ENCODE measurements at places on chromosomes 4 and X.
A peak's percentile ranks its signal among the peaks of the same experiment; 100 is the strongest.

- H3K4me1 ChIP-seq: no peaks in the 10 kb centered on the region
- no peak overlapping the region for H3K27ac ChIP-seq
- H3K36me3 ChIP-seq: no peaks in the 10 kb centered on the region
- H3K4me3 ChIP-seq: no peak overlapping the region
- no peaks in the 10 kb centered on the region for H3K27me3 ChIP-seq
- no peak for DNase-seq
Observed at GRCh38 chr4:123444290-123444731, 47.7 kb downstream of the SPRY1 start.

DNA sequence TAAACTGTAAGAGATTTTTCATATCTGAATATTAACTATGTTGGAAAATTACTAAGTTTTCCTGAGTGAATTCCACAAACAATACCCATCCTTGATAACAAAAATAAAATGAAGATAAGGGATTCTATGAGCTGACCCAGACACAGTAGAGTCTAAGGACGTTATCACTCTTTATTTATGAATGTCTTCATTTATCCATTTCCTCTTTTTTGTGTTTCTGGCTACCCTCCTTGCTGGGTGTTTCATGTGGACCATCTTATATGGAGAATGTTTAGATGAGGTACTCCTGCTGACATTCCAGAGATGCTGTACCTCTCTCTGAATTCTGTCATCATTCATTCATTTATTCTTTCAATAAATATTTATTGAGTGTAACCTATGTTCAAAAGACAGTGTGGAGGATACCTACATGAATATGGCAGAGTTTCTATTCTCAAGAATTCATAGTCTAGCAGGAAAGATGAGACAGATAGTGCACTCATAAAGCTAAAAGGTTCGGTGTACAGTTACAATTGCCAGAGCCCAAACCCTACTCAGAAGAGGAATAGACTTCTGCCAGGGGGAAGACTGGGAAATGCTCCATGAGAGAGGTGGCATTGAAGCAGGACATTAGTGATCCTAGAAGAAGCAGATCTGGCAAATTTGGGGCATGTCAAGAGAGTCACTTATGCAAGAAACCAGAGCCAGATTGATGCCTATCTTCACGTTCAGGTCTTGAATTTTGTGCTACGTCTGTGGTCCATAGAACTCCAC lies 195.8 kb downstream of the MAML3 start:
- H3K36me3 ChIP-seq: no peaks in the 10 kb centered on the region
- no peak for DNase-seq
- no peaks in the 10 kb centered on the region for H3K27me3 ChIP-seq
- H3K4me1 ChIP-seq: peaks cover 4% of the 10 kb centered on the region
- no peak overlapping the region for H3K4me3 ChIP-seq
- no peak overlapping the region for H3K27ac ChIP-seq

GRCh38 chrX:133783274-133783673 lies 202.1 kb downstream of the GPC3 start:
- no peaks in the 10 kb centered on the region for H3K36me3 ChIP-seq
- no peak overlapping the region for H3K27ac ChIP-seq
- no peak for DNase-seq
- no peaks in the 10 kb centered on the region for H3K27me3 ChIP-seq
- H3K4me1 ChIP-seq: no peaks in the 10 kb centered on the region
- no peak overlapping the region for H3K4me3 ChIP-seq

- H3K27ac ChIP-seq: no peak overlapping the region
- no peaks in the 10 kb centered on the region for H3K36me3 ChIP-seq
- no peaks in the 10 kb centered on the region for H3K27me3 ChIP-seq
- H3K4me3 ChIP-seq: no peak overlapping the region
- DNase-seq: peak; percentile 70
Observed at GRCh38 chr4:8771258-8771590, 100.4 kb downstream of the HMX1 start.

DNA sequence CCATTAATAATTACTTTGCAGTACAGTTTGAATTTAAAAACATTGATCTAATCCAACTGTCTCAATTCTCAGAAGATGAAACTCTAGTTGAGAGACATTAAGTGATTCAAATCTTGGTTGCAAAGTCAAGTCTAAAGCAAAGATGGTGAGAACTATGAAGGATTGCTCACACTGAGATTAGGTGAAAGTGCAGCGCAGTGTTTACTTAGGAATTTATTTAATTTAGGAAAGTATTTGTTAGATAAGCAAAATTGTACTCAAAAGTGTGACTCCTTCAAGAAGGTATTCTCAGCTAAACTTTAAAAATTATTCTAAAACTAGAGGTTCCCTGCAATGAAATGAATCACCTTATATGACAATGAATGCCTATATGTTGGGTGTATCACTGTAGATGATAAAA lies 454.9 kb downstream of the PDGFC start:
- no peaks in the 10 kb centered on the region for H3K27me3 ChIP-seq
- H3K4me3 ChIP-seq: no peak overlapping the region
